ENCODE measurements at places on chromosomes 7 and 10.
A peak's percentile ranks its signal among the peaks of the same experiment; 100 is the strongest.

DNA sequence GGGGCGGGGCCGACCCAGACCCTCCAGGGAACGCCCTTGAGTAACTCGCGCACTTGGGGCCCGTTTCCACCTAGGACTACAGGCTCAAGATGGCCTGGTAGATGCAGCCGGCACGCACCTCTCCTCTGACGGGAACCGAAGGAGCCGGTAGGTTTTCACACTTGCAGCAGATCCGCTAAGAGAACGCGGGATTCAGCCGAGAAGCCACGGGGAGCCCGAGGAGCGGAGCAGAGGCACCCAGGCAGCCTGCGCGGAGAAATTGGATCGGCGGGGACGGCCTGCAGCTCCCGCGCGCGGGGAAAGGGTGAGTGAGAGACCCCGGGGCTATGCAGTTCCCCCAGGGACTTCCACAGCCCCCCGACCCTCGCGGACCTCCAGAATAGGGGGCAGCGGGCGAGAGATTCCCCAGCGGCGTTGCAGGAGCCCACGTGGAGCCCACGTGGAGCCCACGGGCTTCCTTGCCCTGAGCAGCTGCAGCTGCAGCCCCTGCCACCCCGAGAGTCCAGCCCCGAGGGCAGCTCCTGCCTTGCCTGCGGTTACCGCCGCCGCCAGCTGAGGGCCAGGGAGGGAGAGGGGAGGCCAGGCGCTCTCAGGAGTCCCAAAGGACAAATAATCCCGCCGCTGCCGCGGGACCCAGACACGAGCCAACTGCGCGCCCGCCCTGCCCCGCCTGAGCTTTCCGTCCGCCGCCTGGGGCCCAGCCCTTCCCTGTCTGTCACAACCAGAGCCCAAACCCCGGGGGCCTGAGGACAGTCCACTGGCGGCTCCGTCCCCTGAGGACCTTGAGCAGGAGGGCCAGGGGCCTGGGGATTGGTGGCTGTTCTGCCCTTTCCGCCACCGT, 13.1 kb downstream of the IFT22 start:
- peak; percentile 59 for DNase-seq

DNA sequence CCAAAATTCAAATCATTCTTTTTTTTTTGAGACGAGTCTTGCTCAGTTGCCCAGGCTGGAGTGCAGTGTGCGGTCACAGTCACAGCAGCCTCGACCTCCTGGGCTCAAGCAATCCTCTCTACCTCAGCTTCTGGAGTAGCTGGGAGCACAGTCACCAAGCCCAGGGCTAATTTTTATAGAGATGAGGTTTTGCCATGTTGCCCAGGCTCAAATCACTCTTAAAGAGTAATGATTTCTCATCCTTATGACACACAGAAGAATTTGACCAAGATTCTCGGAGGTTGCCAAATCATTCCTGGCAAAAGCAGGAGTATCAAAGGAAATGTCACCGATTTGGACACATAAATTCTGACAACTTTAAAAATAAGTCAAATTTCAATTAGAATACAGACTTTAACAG, 39.1 kb downstream of the SIRT1 start:
- DNase-seq, result no peak

- no peak for DNase-seq
These were observed 41.4 kb upstream of the GTF2I start for GRCh38 chr7:74615933-74616780.

DNA sequence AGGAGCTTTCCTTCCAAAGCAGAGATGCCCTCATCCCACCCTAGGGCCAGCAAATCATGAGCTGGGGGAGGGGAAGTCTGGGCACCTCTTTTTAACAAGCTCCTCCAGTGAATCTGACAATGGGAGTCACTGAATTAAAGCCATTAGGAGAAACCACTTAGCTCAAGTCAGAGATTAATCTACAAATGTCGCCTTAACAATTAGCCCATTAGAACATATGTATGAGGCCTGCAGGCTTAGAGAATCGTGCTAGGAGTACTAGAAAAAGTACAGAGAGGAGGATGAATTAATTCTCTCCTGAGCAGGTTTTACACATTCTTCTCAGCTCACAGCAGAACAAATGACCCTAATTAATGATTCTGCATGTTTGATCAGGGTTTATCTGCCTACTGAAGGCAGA, 381.3 kb downstream of the KCNMA1 start:
- DNase-seq, result no peak

DNA sequence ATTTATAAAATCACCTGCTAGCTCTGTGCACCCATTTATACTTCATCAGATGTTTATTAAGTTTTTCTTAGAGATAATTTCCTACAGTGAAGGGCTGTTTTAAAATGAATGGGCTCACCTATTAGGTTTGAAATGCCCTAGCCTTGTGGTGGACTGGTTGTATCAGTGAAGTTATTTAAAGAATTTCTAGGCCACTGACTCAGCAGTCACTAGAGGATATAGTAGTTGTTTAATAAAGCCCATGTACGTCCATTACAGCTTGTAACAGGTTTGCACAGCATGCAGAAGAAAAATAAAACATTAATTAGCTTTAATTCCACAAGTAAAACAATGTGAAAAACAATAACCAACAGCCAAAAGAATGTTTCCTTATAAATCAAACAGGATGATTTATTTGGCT, 128.0 kb downstream of the RSU1 start:
- DNase-seq, result no peak

DNA sequence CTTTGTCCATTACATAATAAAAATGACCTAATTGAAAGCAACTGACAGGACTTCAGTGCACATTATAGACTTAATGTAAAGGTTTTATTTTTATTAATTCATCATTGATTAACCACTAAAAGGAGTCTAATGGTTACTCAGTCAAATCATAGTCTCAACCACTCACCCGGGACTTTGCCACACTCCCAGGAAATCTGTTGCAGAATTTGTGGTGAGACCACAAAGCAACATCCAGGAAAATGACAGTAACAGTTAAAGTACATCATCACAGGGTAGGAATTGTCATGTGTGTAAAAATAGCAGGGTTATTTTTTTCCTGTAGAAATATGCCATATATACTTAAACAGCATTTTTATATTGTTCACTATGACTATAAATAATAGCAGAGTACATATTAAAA, 6.3 kb upstream of the HGF start:
- no peak for DNase-seq

DNA sequence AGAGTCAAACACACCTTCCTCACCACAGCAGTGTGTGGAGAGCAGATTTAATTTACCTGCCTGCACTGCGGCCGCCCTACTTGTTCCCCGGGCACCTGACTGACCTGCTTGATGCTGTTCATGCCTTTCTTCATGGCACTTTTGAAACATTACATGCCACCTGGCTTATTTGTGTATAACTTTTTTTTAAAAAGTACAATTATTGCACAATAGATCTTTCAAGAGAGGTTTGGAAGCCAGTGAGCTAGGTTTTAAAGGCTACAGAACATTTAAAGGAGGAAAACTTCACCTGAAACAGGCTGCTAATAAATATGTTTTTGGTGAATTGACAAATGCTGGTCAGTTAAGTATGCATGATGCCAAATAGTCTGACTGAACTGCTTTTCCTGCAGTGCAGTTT, 33.1 kb downstream of the SLC18A2 start:
- no peak for DNase-seq

DNA sequence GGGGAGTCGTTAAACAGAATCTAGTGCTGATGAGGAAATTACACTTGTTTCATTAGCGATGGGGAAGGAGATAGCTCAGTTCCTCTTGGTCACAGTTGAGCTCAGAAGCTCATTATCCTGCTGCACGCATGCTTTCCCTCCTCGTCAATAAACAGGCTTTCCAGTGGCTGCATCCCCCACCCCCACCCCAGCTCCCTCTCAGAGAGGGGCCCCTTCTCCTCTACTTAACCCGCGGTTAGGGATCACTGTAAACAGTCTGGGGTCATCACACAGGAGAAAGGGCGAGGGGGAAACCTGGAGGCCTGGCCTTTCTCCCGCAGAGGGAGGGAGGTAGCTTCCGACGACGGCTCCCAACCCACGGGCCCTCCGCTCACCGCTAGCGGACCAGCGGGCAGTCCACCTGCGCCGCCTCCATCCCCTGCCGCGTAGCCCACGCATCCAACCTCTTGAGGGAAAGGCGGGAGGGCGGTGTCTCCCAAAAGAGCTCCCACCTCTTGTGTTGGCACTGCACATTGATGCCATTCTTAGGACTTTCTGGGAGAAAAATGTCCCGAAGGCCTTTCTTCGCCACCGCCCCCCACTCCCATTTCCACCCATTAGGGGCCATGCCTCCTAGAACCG, 80.8 kb downstream of the PAX2 start:
- DNase-seq, result peak; percentile 38

DNA sequence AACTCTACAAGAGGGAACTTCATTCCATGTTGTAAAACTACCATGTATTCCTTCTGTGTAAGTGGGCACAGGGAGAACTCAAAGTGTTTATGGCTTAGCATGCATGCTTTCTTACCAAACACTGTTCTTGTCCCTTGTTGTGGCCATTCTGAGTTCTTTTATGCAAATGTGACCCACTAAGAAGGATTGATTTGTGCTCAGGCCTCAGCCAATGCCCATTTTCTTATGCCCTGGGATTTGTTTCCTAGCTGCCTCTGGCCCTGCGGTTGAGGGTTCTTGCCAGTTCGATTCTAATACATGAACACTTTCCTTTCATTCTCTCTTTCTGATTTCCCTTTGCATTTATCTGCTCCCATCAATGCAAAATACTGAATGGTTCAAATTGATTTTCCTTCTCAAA, 316.7 kb downstream of the NRG3 start:
- DNase-seq, result no peak

DNA sequence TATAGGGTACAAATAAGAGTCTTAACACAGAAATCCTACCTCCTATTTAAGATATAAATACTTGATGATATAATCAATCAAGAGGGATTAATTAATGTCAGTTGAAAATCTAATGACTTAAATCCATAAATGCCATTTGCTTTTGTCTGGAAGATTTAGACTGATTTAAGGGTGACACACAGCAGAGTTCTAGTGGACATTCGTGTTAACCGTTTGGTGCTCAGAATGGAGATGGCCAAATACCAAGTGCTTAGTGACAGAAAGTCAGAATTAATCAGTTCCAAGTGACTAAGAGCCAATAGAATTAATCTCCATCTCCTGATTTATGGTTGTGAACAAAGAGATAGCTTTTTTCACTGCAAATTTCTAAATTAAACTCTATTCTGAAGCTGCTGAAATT, 36.2 kb downstream of the NAMPT start:
- no peak for DNase-seq

DNA sequence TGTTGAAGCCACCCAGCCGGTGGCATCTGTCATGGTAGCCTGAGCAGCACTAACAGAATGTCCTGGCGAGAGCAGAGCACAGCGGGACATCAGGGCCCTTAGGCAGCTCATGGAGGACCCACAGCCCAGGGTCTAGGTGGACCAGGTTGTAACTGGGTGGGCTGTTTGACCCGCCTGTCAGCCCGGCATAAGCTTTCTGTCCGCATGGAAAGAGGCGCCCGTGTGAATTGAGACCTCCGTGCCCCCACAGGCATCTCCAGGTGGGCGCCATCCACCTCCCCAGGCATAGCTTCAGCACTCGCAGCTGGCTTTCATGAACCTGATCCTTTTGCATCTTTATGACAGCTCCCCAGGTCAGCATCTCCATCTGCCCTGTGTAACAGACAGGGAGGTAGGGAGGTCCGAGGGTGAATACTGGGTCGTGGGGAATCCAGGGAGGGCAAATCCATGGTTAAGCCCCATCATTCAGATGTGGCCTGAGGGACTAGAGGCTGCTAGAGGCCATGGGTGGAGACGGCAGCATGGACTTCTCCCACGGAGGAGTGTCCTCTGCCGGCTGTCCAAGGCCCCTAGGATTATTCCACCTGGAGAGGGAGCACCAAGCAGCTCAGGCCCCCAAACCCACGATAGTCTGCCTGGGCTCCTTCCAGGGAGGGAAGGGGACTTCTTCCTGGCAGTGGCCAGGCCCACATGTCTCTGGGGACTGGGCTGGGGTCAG, 371.6 kb upstream of the MKI67 start:
- DNase-seq, result no peak

DNA sequence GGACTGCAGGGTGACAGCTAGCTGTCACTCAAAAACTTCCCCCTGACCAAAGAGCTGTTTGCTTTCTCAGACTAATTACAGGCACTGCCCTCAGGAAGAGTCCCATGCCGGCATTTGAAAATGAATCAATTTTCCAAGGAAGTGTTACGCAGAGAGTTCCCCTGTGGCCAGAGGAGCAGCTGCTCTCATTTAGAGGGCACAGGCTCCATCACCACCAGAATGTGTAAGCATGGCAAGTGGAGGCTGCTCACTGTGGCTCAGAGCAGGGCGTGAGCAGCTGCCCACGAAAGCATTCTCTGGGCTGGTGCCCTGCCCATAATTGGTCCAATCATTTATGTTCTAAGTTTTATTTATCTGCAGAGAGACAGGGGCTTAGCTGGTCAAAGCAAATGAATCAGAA, 202.2 kb downstream of the RAMP3 start:
- DNase-seq, result peak; percentile 44

DNA sequence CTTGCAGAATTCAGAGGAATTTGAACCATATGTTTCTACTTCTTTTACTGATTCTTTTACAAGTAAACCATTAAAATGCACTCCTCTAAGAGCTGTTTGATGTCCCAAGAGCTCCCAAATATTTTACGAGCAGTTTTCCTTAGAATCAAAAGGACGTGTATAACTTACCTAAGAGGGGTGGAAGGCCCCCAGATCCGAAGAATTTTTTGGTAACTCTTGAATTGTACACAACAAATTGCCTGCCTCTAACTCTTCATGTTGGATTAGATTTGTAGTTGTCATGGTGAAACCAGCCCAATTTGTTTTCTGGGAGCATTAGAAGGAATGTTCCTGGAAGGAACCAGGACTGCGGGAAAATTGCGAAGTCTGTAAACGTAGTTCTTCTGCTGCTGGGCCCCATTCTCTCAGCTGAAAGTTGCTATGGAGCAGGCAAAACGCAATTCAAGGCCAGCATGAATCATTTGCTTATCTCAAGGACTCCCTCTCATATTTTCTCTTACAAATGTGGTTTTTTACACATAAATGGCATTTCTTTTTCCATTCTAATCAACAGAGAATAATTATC, 124.8 kb upstream of the TMEM72 start:
- peak; percentile 64 for DNase-seq

DNA sequence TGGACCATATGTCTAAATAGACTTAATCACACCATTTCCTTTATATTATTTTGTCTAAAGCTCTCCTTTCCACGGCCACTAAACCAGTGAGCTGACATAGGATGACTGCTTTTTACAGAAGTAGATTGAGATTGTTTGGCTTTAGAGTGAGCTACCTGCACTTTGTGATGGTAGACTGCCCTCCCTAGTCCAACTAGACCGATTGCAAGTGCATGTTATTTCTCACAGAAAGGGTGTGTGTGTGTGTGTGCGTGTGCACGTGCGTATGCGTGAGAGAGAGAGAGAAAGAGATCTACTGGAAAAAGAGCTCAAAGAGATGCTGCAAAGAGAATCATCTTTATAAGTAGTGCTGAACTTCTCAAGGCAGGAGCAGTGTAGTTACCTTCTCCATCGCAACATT, 60.7 kb downstream of the VCL start:
- DNase-seq, result peak; percentile 45

DNA sequence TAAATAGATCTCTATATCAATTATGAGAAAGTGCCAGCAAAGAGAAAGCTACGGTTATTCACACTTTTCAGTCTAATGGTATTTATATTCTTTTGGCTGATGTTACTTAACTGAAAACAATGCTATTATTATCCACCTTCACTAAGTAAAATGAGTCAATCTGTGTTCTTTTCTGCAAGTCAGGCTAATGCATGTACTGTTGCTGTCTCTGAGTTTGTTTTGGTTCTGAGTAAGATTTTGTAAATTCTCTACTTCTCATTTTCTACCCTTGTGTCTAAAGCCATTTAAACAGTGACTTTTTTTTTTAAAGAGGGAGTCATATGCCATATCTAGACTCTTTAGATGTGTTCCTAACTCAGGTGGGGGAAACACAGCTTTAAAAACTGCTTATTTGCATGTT, 7.5 kb downstream of the VWC2 start:
- no peak for DNase-seq

- DNase-seq, result no peak
These were observed 496.8 kb downstream of the GPAM start for GRCh38 chr10:111686796-111687195.
